ENCODE measurements at places on chromosomes 3 and 15.

GRCh38 chr3:145017959-145018358 lies 1046.3 kb downstream of the DIPK2A start:
- no peak for DNase-seq

- DNase-seq = no peak
These were observed 37.7 kb downstream of the CHDH start for GRCh38 chr3:53808496-53808895.

GRCh38 chr3:28738425-28738824 lies 389.8 kb upstream of the AZI2 start:
- no peak for DNase-seq

- no peak for DNase-seq
These were observed 87.9 kb upstream of the ZPLD1 start for GRCh38 chr3:102346897-102347296.

- no peak for DNase-seq
These were observed 431.9 kb upstream of the AGTR1 start for GRCh38 chr3:148265841-148266240.

DNA sequence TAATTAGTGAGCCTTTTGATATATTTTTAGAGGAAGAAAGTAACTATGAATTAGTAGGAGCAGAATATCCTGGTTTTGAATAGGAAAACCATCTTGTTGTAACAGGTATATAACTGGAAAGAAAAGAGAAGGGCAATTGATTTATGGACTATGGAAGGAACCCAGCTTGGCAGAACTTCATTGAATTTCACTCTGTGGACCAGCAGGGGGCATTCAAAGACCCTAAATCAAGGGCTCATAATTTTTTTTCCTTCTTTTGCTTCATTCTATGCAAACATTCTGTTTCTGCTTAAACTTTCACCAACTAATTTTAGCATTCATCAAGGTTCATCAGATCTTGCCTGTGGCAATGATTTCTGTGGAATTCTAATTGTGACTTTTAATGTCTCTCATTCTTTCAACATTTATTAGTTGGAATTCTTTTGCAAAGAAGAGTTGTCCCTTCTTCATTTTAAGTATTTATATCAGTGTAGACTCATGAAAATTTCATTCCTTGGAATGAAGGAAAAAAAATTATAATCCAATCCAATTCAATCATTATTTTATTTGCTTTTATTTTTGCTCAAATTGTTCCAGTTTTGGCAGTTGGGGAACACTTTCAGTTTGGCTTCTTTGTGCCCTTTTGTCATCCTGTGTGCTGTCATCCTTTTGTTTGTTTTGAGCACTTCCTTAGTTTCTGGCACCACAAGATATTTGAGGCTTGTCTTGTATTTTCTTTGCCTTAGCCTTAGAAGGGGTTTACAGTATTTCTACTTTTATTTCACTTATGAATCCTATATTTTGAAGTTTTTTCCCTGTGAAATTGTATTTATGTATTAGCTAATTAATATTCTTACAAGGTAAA lies 30.4 kb downstream of the NXPE3 start:
- DNase-seq = no peak

DNA sequence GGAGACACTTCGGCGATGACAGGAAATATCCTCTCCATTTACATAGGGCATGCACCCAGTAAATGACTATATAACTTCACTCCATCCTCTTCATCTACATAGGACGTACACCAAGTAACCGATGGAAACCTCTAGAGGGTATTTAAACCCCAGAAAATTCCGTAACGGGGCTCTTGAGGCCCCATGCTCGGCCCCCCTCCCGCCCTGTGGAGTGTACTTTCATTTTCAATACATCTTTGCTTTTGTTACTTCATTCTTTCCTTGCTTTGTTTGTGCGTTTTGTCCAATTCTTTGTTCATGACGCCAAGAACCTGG lies 7.5 kb upstream of the FAM107A start:
- no peak for DNase-seq

- DNase-seq = no peak
These were observed 145.4 kb upstream of the GOLIM4 start for GRCh38 chr3:168241156-168241555.

DNA sequence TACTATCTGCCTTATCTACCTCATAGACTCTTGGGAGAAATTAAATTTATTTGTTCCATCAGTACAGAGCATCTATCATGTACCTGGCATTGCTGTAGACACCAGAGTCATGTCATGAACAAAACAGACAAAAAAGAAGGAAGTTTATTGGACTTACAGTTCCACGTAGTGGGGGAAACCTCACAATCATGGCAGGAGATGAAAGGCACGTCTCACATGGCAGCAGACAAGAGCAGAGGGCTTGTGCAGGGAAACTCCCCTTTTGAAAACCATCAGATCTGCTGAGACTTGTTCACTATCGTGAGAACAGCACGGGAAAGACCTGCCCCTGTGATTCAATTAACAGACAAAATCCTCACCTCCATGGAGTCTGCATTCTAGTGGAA lies 25.6 kb upstream of the ACAP2 start:
- DNase-seq = no peak

GRCh38 chr3:100891033-100891432 lies 102.2 kb downstream of the ABI3BP start:
- DNase-seq = no peak

DNA sequence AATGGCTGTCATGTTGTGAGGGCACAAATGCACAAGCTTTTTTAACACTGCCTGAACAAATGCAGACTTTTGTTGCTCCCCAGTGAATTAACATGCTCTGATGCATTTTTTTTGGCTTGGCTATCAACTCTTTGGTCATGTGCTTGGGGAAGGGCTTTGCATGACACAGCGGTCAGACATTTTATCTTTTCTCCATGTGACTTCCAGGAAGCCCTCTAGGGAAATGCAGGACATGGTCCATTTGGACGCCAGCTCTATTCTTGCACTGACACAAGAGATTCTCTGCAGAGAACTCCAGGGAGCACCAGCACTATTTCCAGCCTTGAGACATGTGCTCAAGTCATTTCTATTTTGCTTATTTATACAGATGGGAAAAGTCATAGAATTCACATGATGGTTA lies 46.2 kb downstream of the NEK11 start:
- no peak for DNase-seq

DNA sequence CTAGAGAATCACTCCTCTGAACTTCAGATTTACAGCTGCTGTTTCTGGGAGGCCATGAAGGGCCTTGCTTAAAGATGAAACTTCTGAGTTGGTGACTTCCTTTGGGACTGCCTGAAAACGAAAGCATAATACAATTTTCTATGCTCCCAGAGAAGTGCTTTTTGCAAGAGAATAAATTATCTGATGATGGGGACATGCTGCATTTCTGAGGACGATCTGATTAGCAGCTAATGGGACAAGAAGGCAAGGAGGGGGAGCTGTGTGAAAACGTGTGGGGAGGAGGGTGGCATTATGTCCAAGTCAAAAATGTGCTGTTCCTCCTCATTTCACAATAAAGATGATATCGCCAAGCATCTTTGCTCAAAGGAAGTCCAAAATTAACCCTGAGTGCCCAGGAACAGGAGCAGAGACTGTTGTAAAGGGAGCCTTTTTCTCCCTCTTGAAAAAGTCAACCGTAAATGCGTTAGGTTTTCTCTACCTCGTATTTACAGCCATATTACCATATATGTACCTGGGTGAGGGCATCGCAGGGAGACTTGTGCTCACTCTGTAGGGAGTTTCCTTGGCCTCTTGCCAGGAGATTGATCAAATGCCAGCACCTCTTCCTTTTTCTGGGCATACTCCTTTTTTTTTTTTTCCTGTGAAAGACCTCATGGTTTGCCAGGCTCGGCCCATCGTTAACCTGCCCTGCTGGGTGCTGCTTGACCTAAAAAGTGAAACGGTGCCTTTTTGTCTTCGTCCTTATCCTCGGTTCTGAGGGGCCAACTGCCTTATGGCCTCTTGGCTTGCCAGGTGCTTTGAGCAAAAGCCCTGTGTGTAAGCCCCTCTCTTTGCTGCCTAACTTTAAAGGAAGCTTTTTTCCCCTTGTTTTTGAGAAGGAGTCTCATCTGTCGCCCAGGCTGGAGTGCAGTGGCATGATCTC lies 11.5 kb downstream of the ITPR1 start:
- no peak for DNase-seq

GRCh38 chr3:189311521-189311920 lies 139.8 kb downstream of the TPRG1 start:
- no peak for DNase-seq

GRCh38 chr3:27357665-27358258 lies 11.4 kb downstream of the NEK10 start:
- DNase-seq = no peak

DNA sequence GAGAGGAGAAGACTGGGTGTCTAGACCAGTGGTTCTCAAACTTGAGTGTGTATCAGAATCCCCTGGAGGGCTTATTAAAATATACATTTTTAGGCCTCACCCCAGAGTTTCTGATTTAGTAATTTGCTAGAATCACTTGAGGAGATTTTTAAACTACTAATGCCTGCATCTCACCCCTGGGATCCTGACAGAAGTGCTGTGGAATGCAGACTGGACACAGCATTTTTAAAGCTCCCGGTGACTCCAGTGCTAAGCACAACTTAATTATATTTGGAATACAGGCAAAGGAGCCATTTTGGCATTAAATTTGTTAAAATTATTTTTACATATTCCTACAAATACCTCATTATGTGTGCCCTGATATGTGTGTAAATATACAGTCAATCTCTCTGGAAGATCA lies 26.7 kb upstream of the COL6A6 start:
- peak; percentile 1 for DNase-seq

DNA sequence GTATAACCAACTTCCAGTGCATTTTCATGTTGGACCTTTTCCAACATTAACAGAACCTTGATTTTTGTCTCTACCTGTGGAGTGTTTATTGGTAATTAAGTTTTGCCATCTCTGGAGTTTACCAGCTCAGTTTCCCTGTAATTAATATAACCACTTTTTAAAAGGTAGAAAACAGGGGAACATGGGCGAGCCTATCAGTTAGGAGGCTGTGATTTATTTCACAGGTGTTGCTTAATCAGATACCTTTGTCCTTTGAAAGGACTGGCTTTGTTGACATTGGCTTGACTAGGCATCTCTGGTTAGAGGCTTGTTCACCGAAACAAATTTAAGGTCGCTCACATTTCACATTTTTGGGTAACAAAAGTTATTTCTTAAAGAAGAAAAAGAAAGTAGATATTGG lies 622 bp downstream of the NAALADL2 start:
- no peak for DNase-seq

GRCh38 chr3:15399970-15400369 lies 27.4 kb downstream of the METTL6 start:
- no peak for DNase-seq

DNA sequence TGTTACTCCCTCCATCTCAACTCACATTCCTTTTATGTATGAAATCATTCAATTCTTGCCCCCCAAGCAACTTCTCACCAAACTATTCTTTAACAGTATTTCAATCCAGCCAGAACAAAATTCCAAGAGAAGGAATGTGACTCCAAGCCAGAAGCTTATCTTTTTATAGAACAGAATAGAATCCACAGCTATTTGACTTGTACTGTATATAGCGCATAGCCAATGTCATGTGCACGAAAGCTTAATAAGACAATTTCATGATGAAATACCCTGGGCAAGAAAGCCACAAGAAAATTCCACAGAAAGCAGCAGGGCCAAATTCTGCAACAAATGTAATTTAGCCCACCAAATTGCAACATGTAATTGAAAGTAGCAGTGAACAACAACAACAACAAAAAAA lies 127.6 kb upstream of the UBE2E2 start:
- no peak for DNase-seq

GRCh38 chr15:43514241-43515057 lies 3.0 kb upstream of the MAP1A start:
- DNase-seq = no peak

DNA sequence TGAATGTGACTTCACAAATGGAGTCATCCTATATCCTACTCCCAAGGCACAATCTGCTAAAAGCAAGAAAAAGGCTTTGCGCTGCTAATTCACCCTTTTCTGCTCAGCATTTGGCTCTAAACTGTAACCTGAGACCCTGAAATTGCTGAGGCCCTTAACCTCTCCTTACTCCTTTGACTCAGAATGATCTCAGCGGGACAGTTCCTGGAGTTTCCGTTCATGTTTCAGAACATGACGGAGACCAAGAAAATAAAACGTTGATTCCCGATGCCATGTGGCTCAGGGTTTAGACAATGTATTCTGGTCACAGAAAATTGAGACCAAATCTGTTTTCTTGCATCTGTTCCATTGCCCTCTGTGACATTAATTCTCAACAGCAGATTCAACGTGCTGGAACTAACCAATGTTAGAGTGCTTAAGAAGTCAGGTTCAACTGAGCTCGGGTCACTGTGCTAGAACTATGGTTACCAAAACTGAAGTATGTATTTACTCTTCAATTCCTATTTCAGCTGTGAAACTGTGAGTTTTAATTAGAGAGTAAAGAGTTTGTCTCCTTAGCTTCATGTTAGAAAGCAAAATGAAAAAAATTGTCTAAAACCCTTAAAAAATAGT lies 45.4 kb upstream of the TMC3 start:
- no peak for DNase-seq

DNA sequence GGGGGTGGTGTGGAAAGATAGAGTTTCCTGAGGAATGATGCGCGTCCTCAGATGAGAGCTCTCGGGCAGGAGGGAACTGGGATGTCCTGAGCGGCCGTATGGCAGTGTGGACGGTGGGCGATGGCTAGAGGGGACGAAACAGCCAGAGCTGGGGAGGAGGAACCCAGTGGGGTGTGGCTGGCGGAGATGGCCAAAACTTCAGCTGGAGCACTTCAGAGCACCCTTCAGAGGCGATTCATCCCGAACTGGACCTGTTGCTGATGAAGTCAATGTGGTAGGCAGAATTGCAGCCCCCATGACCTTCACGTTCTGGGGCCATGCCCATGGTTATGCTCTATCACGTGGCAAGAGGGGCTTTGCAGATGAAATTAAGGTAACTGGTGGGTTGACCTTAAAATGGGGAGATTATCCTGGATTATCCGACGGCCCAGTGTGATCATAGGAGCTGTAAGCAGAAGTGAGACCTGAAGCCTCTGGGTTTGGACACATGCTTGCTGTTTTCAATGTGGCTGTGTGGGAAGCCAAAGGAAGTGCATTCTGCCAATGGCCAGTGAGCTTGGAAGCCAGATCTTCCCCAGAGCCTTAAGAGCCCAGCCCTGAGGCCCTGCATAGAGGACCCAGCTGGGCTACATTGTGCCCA lies 52.3 kb downstream of the ATP1B3 start:
- DNase-seq = no peak

- no peak for DNase-seq
These were observed 143.1 kb downstream of the MYLK start for GRCh38 chr3:123741041-123741511.

- no peak for DNase-seq
These were observed 467 bp downstream of the PIF1 start for GRCh38 chr15:64824929-64825430.
